C1 segment of cervical spinal cord (tissue), 14 donors: ENCODE measurements at places on chromosomes 16 and 17.

DNA sequence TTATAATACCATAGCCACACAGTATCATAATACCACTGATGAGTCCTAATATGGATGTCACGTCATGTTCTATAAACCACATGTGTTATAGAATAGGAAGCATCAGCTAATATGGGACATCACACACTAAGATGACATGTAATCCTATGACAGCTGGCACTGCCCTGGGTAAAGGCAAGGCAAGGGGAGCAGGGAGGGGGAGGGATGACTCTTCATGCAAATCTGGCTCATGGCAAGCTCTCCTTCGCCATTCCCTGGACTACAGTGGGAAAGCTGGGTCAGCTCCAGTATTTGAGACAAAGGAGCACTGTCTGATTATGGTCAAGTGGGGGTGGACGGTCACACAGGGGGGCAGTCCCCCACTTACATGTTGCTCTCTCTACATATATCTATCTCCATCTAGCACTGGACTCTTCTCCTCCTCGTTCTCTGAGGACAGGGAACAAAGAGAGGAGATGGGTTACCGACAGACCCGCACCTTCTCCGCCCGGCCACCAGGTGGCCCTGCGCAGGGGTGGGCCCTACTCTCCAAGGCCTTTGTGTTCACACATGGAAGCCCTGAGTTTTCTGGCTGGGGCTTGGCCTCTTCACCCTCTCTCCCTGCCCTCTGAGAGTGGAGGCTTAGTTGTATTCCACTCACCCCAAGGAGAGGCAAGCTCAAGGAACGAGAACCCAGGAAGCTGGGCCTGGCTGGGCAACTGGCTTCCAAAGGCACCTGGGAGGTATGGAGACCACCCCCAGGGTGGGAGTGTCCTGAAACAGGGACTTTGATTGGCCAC is 23.4 kb upstream of the MPO start:
- DNase-seq = no peak

DNA sequence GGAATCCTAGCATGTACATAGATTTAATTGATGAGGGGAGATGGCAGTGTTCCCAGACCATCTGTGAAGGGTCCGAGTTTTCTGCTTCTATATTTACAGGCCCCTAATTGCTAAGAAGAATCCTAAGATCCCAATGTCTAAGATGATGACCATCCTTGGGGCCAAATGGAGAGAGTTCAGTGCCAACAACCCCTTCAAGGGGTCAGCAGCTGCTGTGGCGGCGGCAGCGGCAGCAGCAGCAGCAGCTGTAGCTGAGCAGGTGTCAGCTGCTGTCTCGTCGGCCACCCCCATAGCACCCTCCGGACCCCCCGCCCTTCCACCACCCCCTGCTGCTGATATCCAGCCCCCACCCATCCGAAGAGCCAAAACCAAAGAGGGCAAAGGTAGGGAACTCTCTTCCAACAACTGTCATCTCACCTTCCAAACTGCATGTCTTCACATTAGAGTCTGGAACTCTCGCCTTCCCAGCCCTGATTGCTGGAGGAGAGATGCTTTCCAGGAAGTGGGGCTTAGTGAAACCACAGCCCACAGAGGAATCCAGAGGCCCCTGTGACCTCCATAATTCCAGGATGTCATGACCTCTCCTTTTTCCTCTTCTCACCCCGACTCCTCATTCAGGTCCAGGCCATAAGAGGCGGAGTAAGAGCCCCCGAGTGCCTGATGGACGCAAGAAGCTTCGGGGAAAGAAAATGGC is 4.7 kb downstream of the CHD3 start:
- DNase-seq = no peak

- DNase-seq = no peak
These were observed at the start of gene KRT36 for GRCh38 chr17:41489531-41489930. Gene KRT36, minus strand, starts transcription at chr17:41489910. Its CDS starts 46 bp downstream, at chr17:41489864.

- no peak for DNase-seq
These were observed 29.1 kb downstream of the MBTPS1 start for GRCh38 chr16:84087466-84088151.

GRCh38 chr16:84850714-84851113 is 30.9 kb downstream of the CRISPLD2 start:
- no peak for DNase-seq

DNA sequence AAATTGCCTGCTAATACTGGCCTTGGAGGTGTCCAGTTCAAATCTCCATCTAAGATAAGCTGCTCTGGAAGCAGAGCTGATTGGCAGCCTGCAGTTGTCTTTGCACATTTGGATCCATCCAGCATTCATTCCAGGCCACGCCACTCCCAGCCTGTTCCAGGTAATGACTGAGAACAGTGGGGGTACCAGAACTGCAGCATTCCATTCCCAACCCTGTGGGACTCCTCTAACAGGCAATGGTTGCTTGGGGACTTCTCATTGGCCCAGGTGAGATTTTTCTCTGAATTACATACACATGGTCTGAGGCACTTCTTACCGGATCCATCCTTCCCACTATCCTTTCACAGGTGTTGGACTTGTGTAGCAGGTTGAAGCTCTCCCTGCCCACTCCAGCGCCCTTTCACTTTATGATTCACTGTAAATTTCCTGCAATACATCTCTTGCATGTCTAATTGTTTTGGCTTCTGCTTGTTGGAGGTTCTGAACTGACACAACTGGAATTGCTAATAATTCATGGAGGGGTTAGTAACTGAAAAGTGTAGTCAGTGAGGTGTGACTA is 206.1 kb upstream of the ZFHX3 start:
- DNase-seq = no peak

DNA sequence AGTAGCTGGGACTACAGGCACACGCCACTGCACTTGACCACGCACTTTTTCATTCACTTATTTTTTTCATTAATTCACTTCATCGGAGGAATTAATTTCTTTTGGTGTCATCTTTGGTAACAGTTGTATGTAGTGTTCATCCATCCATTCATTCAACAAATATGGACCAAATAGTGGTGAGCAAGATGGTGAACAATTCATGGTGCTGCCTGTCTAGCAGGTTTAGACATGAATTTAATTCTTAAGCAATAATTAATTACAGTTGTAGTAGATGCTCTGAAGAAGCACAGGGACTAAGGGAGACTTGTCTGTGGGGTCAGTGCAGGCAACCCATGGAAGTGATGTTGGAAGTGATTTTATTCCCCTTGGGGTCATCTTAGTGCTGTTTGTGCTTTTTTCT is 22.4 kb downstream of the GDE1 start:
- DNase-seq = no peak

- no peak for DNase-seq
These were observed 9.6 kb downstream of the CDC42EP4 start for GRCh38 chr17:73302189-73302588.

DNA sequence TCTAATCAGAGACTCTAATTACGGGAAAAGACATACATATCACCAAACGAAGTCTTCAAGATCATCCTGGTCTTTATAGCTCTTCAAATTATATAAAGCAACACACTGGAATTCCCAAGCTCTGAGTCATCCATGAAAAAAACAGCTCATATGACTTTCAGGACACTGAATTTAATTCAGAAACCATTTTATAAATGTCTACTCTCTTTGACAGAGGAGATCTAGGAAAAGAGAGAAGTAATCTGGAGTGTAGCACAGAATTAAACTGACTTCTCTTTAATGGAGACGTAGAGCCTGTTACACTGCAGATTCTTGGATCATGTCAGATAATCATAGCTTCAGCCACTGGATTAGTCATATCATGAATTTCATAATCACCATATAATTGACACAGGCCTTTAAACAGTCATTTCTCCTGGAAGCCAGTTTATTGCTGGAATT is 86.8 kb upstream of the WSB1 start:
- no peak for DNase-seq

DNA sequence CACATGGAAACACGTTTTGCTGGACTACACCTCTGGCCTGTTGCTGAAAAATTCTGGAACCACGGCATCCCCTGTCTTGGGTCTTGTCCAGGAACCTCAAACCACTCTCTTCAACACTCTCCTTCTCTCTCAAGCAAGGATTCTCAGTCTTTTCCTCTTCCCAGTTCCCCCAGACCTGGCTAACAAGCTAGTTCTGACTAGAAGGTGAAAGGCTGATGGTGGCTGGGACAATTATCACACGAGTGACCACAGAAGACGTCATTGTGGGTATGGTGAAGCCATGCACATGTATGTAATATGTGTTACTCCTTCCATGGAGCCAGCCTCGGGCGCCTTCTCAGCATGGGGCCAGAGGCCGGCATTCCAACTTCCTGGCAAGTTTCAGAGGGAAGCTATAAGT is 123.0 kb downstream of the CDYL2 start:
- no peak for DNase-seq

DNA sequence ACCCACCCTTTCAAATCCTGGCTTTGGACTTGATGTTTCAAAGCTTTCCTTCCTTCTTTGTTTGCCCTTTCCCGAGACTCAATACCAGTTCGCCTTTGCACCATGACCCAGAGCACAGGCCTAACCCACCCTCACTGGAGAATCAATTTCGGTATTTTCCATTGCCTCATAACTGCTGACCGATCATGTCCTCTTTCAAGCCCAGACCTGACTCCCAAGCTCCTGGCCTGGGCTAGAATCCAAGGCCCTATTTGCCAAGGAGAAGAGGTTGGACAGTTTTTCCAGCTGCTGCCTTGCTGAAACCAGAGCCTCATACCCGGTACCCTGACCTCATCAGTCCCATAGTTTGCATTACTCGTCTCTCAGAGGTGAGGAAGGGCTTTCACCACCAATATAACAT is 35.3 kb upstream of the HELZ start:
- no peak for DNase-seq

- no peak for DNase-seq
These were observed 26.3 kb downstream of the FOXL1 start for GRCh38 chr16:86604436-86605193.

DNA sequence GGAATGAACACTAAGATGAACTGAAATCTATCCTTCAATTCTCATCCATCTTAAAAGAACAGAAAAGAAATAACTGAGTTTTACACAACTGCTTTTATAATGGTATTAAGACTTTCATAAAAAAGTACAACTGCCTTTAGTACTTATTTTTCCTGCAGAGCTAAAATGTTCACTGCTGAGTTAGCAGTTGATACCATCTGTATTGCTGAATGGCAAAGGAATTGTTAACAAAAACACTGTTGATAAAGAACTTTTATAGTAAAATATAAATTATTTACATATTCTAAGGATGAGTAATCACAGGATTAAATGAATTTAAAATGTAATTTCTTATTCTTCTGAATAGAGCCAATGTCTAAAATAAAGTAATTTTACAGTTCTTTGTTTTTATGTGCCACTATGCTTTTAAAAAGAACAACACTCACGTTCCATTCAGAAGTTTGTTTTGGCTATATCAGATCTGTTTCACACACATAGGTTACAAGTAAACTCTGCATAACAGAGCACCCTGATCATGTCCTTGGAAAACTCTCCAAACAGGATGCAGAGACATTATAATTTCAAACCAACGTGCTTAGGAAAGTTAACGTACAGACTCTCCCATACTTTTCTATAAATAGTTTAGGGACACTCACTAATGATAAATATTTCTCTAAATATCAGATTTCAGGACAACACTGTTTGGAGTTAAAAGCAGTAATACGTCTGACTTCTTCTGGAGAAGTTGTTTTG is 151.1 kb downstream of the ITFG1 start:
- no peak for DNase-seq

- no peak for DNase-seq
These were observed 330.2 kb downstream of the GRIN2A start for GRCh38 chr16:9852003-9852402.

GRCh38 chr16:10333321-10334032 is 52.4 kb upstream of the ATF7IP2 start:
- no peak for DNase-seq

DNA sequence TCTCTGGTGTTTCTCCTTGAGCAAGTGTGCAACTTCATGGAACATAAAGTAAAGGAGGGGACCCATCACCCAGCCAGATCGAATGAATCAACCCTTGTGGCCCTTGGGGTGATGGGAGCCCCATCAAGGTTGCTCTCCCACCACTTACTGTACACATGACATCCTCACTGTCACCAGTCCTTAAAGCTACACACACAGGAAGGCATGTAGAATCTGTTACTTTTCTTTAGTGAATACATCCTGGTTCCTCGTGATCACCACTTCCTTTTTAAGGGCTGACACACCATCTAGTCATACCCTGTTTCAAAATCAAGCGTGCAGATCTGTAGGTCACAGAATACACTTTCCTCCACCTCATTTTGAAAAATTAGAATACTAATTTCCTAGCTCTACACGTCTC is 22.6 kb upstream of the MPHOSPH6 start:
- DNase-seq = no peak

DNA sequence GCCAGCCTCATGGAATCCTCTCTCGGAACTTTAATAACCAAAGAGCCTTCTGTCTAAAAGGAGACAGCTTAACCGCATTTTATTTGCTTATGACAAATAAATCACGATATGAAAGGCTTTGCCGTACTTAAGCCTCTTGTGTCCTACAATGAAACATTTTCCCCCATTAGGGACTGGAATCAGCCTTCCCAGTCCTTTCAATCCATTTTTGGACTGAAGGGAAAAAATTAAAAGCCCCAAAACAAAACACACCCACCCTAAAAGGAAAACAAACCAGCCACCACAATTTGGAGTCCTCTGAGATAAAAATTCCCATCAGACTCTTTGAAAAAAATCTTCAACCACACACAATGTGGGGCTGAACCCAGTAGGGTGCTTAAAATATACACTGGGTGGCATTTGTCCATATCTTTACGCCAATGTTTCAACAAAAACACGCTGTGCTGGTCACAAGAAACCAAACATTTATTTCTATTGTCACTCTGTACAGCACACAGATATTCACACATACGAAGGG is 3.0 kb downstream of the HOXB4 start:
- DNase-seq = no peak

- no peak for DNase-seq
These were observed 12.8 kb upstream of the RANGRF start for GRCh38 chr17:8275421-8276290.
